Activated naive CD4-positive, alpha-beta T cell treated with anti-CD3 and anti-CD28 coated beads for 36 hours (primary cell): ENCODE measurements at places on chromosomes 7 and 10.

DNA sequence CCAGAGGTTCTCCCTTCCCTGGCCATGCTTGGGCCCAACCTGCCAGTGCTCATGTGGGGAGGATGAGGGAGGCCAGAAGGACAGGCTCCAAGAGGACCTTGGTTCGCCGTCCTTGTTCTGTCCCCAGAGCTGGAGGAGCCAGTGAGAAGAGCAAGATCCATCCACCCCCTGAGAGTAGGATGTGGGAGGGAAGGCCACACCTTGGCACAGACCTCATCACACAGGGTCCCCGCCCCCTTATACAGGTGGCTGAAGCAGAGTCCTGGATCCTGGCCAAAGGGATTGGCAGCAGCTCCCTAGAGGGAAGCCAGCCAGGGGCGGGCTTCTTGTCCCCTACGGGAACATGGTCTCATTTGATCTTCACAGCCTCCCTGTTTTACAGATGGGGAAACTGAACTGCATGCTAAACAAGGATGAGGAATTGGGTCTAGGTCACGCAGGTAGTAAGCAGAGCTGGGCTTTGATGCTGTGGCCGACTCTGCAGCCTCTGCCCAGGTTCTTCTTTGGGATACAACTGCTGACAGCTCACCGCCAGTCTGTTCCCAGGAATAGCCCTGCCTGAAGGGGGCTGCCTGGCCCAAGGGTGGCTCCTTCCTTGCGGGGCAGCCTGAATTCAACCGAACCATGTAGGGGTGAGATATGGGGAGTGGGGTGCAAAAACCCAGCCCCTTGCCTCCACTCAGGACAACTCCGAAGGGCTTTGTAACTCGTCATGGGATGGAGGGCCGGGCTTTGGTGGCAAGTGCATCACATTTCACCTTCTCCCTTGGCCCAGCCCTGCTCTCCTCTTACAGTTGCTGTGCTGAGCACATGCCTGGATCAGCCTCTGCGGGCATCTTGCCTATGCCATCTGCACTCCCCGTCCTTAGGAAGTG is 62.2 kb upstream of the KDM7A start:
- DNase-seq, result no peak

- DNase-seq, result no peak
Observed at GRCh38 chr7:86644282-86645224, 844 bp downstream of the GRM3 start.

- DNase-seq, result no peak
Observed at GRCh38 chr10:131929122-131929845, 28.5 kb downstream of the PPP2R2D start.

DNA sequence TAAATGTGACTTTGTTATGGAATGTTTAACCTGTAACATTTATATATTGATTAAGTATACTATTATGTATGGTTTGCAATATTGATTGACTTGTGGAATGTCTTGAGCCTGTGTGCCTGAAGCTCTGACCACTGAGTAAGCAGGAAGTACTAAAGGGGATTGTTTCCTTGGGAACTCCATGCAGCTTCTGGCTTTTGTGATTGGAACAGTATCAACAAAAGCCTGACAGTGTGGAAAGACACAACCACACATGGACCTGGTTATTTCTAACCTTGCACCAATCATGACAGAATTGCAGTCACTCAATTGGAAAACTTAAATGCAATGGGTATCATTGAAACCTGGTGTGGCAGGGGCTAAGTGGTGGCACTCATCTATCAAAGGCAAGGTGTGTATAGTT is 45.5 kb upstream of the PIK3CG start:
- no peak for DNase-seq

GRCh38 chr7:132618956-132619305 is 42.7 kb upstream of the PLXNA4 start:
- DNase-seq, result no peak

DNA sequence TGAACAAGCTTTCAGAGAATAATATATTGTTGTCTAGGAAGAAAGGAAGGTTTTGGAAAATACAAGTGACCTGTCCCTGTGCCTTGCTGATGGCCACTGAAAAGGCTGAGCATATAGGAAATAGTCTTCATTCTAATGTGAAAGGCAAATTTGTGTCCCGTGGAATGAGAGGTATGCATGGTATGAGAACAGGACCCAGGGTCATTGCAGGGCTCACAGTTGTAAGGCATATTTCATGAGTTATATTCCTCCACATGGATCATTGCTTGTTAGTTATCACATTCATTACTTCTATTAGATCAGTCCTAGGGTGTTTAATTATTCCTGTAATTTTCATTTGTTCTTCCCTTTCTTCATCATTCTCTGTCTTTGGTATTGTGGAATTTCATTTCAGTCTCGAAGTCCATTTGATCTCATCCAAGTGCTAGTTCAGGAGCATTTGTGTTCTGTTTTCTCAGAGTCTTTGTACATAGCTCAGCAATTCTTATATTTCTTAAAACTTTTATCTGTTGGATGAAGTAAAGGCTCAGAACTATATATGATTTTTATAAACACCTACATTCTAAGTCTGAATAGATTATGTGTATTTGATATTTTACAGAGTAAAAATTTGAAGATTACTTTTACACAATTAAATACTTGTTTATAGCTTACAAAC is 39.4 kb upstream of the ARHGAP21 start:
- DNase-seq, result no peak

DNA sequence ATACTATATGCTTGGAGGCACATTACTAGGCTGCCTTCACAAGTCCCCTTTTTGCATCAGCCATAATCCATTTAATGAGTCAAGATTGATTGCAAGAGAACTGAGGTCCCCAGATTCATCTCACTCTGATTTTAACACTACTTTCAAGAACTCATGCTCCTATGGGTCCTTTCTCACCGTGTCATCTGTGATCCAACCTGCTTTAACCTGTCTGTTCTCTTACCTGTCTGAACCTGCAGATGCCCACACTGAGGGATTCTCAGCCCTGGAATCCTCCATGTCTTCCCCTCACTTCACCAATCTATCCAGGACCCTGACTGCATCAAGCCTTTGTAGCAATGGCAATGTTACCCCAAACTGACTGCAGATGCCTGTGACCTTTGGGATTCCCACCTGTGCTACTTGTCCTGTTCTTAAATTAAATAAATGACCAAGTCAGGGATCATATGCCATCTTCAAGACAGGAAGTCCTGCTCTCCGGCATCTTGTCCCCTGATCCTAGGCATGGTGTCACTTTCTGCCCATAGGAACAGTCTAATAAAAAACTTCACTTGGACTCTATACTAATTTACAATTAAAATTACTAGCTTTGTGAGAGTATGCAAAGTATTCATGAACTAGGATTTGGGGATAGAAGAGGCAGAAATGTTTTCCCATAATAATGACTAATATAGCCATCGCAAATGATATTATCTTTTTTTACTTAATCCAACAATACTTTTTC is 25.9 kb upstream of the GOT1 start:
- no peak for DNase-seq

DNA sequence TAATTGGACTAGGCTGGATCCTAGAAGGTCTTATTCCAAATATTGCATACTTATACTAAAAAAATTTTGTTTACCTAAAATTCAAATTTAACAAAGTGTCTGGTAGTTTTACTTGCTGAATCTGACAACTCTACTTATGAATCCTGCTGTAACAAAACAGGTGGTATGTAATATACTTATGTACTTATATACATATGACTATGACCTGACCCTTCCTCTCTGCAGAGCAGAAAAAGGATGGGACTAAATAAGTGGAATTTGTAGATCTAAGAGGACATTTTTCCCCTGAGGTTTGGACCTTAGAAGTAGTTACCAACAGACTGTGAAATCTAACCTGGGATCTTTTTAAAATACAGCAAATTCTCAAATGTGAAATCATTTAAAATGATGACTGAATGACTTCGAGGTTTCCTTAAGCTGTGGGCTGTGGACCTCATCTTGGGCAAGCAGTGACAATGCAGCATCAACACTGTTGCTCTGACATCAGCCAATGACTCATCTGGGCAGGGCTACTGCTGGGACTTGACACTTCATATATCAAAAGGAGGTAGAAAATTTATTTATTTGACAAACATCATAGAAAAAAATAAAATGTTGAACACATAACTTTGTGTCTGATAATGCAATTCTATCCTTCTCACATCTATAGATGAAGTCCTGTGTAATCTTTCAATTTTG is 73.6 kb downstream of the RELN start:
- no peak for DNase-seq

- no peak for DNase-seq
Observed at GRCh38 chr7:70668606-70669358, 463.2 kb upstream of the GALNT17 start.

DNA sequence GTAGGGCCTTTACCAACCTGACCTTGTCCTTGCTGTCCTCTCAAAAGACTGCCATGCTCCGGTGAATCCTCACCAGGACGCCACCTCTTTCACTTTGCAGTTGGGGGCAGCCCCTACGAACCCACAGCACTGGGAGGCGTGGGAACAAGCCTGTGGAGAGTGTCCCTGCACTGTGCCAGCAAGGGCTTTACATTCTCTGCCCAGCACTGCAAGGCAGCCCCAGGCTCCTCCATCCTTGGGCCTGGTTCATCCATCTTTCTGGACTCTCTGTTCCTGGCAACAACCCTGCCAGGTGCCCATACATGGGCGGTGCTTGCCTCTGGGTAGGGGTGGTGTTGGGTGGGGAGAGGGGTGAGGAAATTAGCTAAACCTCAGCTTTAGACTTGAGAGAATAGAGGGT is 1.4 kb downstream of the CHAT start:
- DNase-seq, result no peak

DNA sequence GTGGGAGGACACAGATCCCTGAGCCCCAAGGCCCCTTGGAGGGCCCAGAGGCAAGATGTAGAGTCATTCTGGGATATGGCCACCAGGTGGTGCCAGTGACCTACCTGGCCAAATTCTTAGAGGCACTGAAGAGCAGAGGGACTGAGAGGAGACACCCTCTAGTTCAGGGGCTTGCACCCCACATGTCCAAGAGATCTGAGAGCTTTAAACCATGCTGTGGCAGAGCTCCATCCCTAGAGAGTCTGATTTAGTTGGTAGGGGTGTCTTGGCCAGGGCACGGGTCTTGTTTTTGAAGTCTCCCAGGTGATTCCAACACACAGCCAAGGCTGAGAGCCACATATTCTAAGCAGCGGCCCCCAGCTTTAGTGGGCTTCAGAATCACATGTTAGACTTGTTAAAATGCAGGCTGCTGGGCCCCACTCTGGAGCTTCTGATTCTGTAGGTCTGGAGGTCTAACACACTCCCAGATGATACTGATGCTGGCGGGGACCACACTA is 52.5 kb downstream of the PRF1 start:
- peak; percentile 82 for DNase-seq

- DNase-seq, result no peak
Observed at GRCh38 chr10:2985729-2986232, 81.6 kb upstream of the PFKP start.

DNA sequence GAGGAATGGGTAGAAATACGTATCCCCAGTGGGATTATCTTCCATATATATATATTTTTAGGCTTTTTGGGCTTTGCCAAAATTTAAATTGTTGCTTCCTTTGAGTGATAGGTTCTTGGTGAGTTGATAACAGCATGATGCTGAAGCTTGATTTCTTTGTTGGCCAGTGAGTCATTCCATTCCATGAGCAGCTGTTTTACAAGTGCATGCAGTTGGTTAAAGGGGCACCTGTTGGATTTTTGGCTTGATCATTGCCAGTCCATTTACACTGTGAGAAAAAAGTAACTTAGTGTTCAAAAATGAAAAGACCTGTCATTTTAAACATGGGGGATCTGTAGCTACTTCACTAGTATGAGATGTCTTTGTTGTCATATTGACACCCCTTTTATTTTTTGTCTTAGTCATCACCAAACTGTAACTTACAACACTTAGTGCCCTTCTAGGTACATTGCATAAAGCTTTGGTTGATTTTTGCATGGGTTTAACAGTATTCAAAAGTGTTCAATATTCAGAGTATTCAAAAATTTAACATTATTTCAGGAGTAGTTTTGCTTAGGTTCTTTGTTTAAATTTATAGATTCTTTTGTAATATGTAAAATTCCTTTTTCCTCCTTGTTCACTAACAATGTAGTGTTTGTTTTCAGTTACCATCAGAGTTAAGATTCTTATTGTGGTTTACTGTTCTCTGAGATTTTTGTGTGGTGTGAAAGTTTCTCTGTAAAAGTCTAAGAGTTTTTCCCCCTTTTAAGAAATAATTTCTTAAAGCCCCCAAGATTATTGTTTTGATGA is 8.8 kb downstream of the AKAP9 start:
- no peak for DNase-seq

GRCh38 chr10:27698961-27699360 is 46.7 kb downstream of the MKX start:
- DNase-seq, result no peak

GRCh38 chr7:70571403-70571934 is 560.5 kb upstream of the GALNT17 start:
- no peak for DNase-seq

- no peak for DNase-seq
Observed at GRCh38 chr10:111035542-111035941, 41.3 kb upstream of the ADRA2A start.

DNA sequence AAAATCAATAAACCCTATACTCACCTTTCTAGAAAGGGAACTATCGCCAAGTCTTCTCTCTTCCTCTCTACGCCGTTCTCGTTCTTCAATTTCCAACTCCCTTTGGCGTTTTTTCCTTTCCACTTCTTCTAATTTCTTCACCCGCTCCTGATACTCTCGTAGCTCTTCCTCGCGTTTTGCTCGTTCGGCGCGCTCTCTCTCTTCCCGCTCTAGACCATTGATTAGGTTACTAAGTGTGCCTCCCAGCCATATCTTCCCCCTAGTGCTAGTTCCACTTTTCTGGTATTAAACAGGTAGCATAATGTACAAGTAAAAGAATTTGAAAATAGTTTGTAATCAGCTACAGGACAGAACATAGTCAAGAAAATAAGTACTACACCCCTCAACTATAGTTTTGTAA is 20.3 kb downstream of the NANOS1 start:
- no peak for DNase-seq

DNA sequence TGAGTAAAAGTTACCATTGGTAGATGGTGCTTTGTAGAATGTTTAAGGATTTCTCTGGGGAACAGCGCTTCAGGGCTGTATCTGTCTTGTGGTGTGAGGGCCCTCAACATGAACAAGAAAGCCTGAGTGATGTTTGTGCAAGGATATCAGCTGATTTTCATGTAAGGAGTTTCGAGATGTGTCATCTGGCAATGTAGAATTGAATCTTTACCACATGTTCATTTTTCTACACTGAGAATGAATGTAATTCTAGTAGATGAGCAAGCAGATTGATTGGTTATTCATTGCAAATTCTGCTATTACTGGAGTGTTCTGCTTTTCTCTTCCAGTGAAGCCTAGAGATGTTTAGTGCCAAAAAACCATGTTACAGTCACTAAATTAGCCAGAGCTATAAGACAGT is 87.7 kb downstream of the ST7 start:
- DNase-seq, result no peak

DNA sequence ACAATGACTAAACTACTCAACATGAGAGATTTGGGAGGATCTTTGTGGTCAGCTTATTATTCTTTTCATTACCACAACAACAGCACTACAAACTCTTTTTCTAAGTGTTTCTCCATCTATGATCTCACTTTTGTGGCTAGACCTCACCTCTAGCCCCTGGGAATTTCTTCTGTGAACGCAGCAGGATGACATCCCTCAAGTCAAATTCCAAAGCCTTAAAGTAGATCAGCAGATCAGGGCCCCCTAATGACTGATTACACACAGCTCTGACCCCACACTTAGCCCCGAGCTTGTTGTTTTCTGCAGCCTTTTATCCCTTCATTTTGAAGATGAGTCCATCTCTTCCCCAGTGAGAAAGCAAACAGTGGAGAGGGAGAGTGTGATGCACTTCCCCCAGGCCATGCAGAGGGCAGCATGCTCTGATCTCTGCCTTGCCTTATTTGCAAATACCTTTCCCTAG is 27.3 kb downstream of the TFAM start:
- no peak for DNase-seq
